ENCODE measurements at places on chromosomes 2 and 18.
A peak's percentile ranks its signal among the peaks of the same experiment; 100 is the strongest.

DNA sequence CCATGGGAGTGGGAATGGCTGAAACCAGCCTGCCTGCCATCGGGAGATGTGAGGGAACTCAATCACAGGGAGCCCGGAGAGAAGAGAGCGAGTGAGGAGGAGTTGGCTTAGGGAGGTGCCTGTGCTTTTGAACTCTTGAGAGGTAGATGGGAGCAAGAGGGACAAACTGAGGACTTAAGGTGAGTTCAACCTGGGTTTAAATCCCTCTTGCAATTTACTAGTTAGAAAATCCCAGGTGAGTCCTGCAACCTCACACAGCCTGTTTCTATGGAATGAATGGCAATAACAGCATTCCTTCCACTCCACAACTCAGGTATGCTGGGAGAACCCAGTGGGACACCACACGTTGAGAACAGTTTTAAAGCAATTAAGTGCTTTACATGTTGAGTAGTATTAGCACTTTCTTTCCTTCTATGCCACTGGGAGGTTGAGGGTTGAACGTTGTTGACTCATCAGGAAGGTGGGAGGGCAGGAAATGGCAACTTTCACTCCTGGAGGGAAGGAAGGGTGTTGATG, 57.3 kb downstream of the VIT start:
- DNase-seq, result no peak

DNA sequence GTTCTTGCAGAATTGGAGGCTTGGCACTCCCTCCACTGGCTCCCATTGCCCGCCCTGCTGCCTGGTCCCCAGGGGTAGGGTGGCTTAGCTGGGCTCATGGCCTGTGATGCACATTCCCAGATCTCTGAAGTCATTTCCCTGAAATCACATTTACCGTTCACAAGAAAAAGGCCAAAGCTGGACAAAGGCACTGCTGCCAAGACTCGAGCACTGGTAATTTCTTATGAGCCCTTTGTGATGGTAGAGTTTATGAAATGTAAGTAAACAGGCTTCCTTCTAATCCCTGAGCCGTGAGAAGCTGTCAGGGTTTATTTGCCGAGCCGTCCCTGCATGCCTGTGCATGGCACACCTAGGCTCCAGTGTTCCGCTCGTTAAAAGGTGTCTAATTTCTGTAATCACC, 247.2 kb upstream of the EPAS1 start:
- DNase-seq, result no peak

DNA sequence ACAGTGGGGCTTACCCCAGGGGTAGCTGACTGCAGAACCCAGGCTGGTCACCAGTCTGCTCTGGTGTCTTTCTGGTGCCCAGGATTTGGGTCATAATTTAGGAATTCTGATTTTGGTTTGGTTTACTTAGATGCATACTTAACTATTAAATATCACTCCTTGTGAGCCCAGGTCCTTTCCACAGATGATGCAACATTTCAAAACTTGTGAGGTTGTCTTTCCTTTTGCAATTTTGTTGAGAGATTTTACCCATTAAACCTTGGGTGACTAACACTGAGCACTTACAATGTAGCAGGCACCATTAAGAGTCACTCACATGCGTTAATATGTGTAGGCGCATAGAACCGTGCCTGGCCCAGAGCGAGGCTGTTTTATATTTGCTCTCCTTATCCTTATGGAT, 61.8 kb upstream of the RPL31 start:
- DNase-seq, result no peak

DNA sequence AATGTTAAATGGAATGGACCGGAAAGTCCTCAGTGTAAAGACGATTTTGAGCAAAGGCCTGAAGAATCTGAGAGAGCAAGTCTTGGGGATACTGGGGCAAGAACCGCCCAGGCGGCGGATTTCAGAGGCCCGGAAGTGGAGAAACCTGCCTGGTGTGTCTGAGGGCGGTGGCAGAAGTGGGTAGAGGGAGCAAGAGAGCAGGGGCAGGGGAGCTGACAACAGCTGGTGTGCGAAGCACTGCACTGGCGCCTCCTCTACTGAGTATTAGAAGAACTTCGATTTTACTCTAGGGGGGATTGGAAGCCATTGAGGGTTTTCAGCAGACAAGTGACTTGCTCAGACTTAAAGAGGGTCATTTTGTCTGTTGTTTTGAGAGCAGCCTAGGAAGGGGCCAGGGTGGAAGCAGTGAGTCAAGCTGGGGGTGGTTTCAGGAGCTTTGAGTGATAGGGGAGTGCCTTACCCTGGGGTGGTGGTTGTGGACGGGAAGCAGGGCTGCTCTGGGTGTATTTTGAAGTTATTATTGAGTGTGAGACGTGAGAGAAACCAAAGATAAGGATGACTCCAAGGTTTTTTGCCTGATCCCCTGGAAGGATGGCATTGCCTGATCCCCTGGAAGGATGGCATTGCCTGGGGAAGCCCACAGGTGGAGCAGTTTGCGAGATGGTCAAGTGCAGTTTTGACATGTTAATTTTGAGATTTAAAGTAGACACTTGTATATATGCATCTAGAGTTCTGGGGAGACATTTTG, 52.5 kb downstream of the ZNF236 start:
- no peak for DNase-seq

DNA sequence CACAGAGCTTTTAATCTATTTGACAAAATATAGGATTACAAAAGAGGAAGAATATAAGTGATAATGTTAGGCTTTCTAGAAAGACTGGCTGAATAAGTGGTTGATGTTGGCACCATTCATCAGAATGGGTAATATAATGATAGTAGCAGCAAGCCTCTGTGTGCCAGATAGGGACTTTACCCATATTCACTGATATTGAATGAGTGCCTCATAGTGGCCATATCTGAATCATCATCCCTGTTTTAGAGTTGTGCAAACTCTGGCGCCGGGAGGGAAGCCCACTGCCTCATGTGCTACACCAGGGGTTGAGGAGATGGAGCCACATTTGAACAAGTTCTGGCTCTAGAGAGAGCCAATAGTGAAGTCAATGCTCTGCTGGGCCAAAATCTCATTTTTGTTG, 368.7 kb upstream of the CRIM1 start:
- DNase-seq, result no peak

- no peak for DNase-seq
Measured at GRCh38 chr2:187138265-187138664, 289.3 kb upstream of the ZSWIM2 start.

- no peak for DNase-seq
Measured at GRCh38 chr18:75362435-75362834, 65.1 kb downstream of the SMIM21 start.

- no peak for DNase-seq
Measured at GRCh38 chr2:160064916-160065315, 2.5 kb upstream of the PLA2R1 start.

DNA sequence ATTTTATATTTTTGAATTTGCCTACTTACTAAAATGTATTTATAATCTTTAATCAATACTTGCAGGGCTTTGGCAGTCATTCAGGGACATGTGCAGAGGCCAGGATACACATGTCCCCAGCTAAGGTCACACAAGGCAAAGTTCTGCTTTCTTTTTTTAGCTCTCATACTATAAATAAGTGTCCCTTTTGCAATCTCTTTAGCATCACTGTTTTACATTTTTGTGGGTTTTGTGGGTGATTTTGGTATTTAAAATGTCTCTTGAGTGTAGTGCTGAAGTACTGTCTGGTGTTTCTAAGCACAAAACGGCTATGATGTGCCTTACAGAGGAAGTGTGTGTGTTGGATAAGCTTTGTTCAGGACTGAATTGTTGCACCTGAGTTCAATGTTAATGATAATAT, 309.0 kb upstream of the GULP1 start:
- DNase-seq, result peak; percentile 19

GRCh38 chr2:181189951-181190350, 209.5 kb downstream of the UBE2E3 start:
- no peak for DNase-seq

DNA sequence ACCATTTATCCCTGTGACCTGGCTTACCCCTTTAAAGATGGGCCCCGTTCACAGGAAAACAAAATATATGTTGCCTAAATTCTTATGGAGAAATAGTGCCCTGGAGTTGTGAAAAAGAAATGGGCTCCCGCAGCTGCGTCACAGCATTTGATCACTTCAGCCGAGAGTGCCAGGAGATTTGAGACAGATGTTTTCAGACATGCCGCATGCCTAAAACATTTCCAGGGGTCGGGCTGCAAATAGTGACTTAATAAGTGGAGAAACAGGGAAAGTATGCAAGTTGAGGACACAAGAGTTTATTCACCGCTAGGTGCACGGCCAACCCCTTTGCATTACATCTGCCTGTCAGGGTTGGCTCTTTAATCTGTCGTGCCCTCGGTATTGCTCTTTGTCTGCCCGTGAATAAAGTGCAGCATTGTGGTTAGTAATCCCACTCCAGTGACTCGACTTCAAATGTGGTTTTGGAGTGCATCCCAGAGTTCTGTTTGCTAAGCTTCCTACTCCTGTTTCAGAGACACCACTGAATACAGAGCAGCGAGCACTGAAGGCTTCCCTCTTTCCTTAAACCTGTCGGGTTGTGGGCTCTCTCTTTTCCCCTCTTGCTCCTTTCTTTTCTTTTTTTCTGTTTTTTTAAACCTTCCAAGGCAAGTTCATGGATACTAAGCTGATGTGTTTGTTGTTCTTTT, 187.5 kb downstream of the LTBP1 start:
- peak; percentile 76 for DNase-seq

- no peak for DNase-seq
Measured at GRCh38 chr2:61045999-61046398, 19.7 kb upstream of the SANBR start.

- no peak for DNase-seq
Measured at GRCh38 chr18:9736286-9736835, 28.3 kb downstream of the RAB31 start.

- DNase-seq, result no peak
Measured at GRCh38 chr18:39701055-39701783, 2135.6 kb upstream of the CELF4 start.

GRCh38 chr2:206336861-206337260, 62.4 kb downstream of the ZDBF2 start:
- DNase-seq, result no peak

GRCh38 chr2:55395724-55396605, 23.7 kb downstream of the CCDC88A start:
- DNase-seq, result no peak

- no peak for DNase-seq
Measured at GRCh38 chr2:3595985-3596384, 1.1 kb downstream of the COLEC11 start.

- DNase-seq, result no peak
Measured at GRCh38 chr2:229800997-229801754, 86.8 kb upstream of the DNER start.

- DNase-seq, result no peak
Measured at GRCh38 chr2:123771928-123772632, 253.0 kb upstream of the CNTNAP5 start.

DNA sequence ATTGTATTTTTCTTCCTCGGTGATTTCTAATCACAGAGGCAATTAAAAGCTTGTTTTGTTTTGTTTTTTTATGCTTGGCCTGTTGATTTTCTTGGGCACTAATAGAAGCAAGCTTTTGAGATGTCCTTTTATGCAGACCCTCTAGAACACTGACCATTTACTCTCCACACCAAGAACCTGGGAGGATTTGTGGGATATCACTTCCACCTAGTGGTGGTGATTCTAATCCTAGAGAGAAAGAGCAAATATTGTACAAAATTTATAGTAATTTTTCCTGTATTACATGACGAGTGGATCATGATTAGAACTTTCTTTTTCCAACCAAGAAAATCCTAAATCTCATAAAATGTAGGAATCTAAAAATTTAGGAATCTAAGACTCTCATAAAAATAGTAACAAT, 23.4 kb downstream of the NEMP2 start:
- no peak for DNase-seq

- DNase-seq, result no peak
Measured at GRCh38 chr2:163681745-163682144, 54.1 kb downstream of the FIGN start.

- no peak for DNase-seq
Measured at GRCh38 chr2:74577448-74577847, 22.9 kb downstream of the DOK1 start.

DNA sequence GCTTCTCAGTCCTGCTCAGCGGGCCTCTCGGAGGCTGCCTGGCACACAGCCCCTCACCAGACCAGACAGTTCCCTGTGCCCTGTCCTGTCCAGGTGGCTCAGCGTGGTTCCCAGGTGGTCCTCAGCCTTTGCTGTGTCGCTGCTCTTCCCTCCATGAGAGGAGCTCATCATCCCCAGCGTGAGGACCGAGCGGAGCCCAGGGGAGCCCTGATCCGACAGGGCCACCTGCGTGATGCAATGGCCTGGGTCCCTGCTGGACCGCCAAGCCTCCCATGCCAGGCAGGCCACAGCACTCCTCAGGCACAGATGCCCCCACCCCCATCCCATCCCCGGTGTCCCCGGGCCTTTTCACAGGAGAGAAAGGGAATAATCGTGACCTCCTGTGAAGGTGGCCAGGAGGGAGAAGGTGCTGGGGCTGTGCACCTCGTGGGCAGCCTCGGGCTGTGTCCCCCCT, 4.3 kb downstream of the GPC1 start:
- no peak for DNase-seq

DNA sequence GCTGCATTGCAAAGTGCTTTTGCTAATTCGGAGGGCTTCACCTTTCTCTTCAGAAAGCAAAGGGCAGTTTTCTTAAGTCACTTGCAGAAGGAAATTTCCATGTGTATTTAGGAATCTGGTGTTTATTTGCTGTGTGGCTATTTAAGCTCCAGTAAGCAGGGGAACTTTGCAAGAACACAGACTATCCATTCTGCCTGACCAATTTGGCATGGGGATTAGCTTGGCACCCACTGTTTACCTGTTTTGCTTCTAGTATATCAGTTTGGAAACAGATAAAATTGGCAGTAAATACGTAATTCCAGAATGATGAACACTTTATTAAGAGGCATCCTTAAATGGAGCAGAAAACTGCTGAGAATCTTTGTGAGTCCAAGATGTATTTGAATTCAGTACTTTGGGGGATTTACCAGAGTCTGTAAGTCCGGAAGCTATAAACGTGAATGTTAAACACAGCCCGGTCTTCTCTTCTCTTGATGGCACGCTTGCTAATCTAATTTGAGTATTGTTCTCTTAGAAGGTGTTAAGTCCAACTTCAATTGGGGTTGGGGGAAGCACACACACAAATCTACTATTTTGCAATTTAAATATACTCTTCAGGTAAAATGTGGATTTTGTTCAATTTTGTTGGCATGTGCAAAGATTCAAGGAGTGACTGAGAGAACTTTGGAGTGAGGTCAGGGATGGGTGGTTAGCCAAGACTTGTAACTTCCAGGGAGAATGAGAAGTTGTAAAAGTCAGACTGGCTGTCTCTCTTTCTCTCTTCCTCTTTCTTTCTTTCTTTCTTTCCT, 650 bp downstream of the ACKR3 start:
- no peak for DNase-seq

DNA sequence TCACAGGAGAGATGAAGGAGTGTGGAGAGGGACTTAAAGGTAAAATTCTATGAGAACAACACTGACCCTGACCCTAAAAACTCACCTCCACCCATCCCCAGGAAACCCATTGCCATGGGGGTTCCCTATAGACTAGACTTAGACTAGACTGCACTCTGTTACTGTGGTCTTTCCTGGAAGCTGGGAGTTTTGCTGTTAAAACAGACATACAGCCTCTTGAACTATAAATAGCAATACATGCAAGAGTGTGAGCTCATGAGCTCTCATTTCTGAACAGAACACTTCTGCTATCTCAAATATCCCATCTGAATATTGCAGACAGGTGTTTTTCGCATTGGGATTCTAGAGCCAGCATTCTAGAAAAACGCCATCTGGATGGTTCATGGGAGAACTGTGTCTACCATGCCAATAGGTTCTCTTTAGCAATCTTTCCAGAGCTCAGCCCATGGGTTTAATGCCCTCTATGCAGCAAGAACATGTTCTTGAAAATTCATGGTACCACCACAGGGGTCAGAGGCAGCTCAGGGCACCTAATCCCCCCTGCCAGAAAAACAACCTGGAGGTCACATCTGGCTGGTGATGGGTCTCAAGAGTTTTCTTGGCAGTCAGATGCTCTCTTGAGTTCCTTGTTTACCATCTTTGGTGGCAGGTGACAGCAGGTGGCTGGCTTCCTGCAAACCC, 51.9 kb downstream of the SLC14A2 start:
- DNase-seq, result no peak
